NCI-H460 (cell line): ENCODE measurements at places on chromosomes 13 and 19. TPM values are rescaled to one million over a fixed set of nuclear protein-coding genes. Genes with fewer than 3 reads are reported as not detected.

- DNase-seq = no peak
Measured at GRCh38 chr19:5503598-5503997, 48.4 kb downstream of the ZNRF4 start.

GRCh38 chr19:50836543-50837195 is 3.3 kb upstream of the KLK15 start:
- DNase-seq = no peak

DNA sequence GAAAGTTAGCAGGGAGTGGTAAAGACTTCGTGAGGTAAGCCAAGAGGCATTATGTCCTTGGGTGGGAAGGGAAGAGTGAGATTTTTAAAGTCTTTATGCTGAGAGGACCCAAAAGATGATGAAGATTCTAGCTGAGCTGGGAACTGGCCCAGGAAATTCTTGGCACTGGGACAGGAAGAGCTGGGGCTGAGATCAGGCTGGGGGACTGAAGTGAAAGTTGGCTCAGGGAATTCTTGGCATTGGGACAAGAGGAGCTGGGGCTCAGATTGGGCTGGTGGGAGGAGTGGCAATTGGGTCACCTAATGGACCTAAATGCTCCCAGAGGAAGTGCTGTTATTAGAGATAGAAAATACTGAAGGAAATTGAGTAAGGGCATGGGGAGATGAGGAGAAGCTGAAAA is 8.8 kb downstream of the SCEL start:
- DNase-seq = no peak

GRCh38 chr19:33868788-33869412 is 72.2 kb downstream of the KCTD15 start:
- no peak for DNase-seq

DNA sequence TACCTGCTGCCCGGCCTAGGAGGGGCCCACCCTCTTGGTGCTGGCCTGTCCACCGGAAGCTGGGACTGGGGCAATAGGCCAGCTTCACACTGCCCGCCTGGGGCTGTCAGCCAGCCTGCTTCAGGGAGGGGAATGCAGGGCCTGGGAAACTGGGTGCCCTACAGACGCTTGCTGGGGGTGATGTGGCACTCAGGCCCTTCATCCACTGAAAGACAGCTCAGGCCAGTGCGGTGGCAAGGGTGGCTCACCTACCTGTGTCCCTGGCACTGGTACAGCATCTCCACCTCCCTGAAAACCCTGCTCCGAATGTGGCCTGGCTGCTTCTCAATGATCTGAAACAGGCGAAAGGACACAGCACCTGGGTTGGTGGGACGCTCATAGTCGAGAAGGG is 7.8 kb downstream of the MKNK2 start:
- DNase-seq = no peak

DNA sequence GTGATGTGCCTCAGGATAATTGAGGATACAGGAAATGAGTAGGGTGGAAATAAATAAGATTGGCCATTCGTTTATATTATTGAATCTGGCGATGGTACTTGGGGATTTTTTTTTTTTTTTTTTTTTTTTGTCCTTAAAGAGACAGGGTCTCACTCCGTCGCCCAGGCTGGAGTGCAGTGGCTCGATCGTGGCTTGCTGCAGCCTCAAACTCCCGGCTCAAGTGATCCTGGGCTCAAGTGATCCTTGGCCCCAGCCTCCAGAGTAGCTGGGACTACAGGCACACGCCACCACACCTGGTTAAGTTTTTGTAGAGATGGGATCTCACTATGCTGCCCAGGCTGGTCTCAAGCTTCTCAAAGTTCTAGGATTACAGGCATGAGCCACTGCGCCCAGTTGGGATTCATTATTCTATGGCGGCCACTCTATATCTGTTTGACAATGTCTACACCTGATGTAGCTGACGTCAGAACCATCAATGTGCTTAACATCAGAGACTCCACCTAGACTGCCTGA is 2.7 kb upstream of the MAMSTR start:
- no peak for DNase-seq

- DNase-seq = no peak
Measured at GRCh38 chr13:31951215-31951678, 80.3 kb upstream of the FRY start.

GRCh38 chr19:58545286-58546018 is 1.6 kb downstream of the TRIM28 start:
- no peak for DNase-seq

- DNase-seq = no peak
Measured at GRCh38 chr13:113739527-113740285, 19.3 kb upstream of the TMEM255B start.

DNA sequence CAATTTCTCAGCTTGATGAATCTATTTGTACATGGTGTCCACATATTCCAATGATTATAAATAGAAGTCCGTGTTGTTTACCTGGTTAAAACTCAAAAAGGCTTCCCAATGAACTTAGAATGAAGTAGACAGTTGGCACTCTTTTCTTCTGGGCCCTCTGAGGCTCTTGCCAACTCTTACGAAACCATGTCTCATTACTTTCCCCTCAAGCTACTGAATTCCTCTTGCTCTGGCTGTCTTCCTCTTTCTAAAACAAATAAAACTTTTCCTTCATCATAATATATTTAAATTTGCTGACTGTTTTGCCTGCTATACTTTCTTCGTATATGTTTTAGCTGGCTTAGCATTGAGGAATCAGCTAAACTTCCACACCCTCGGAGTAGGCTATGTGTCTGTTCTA is 139.7 kb downstream of the SLITRK6 start:
- no peak for DNase-seq

GRCh38 chr19:12720851-12721655 is 2.7 kb downstream of the TNPO2 start:
- DNase-seq = no peak

GRCh38 chr19:42285988-42286348 is 16.0 kb upstream of the PRR19 start:
- no peak for DNase-seq

DNA sequence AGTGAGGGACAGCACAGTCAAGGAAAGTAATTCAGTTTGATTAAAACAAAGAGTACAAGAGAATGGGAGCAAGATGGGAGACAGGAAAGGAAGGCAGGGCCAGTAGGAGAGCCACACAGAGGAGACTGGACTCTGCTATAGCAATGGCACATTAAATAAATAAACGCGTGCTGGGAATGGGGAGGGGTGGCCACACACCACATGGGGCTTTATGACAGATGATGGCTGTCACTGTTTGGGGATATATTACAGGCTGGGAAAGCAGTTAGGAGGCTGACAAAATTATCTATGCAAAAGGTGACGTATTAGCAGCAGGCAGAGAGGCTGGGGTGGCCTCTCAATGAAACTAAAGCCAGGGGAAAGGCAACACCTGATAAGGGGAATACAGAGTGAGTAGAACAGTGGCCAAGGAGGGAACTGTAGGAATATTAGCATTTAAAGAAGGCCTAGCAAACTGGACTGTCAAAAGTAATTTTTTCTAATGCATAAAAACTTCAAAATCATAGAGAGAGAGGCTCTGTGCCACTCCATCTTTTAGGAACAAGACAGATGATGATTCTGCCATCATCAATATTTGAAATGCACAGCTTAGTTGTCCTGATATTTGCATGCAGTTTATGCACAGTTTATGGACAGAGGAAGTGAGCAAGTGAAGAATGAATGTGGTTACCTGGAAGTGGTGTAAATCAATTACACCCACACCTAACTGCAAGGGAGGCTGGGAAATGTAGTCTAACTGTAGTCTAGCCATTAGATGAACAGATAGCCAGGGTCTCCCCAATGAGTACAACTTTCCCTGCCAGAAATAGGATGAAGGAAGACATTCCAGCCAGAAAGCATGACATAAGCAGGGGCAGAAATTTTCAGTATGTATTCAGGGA is 346.5 kb downstream of the FOXO1 start:
- no peak for DNase-seq

The VRK3 gene
- total RNA-seq = 17.8 and 19.4 TPM in 2 replicates

The THAP8 gene
- total RNA-seq = 2.9 and 3.0 TPM in 2 replicates

The LGALS7 gene
- not detected in 2 replicates for total RNA-seq

The PHLDB3 gene
- total RNA-seq = 11.4 and 14.3 TPM in 2 replicates

The CYP4F22 gene
- not detected in 2 replicates for total RNA-seq

The GPR18 gene
- not detected in 2 replicates for total RNA-seq
